ENCODE measurements at places on chromosomes 11 and 22.

DNA sequence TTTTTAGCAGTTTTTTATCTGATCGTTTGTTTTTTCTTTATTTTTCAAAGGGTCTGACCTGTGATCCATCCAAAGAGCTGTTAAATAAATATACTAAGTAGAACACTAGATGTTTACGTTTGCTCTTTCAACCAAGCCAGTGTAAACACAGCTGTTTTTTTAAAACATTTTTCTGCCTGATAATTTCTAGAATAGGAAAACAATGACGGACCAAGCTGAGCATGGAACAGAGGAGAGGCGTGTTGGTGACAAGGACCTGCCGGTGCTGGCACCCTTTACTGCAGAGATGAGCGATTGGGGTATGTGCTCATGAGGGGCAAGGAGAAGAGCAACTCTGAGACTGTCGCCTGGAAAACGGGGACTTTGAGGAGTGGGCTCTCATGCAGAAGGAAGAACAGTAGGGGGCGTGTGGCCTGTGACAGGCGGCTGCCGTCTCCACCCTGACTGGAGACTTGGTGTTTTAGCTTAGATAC lies 28.6 kb upstream of the PANX2 start:
- no peak for DNase-seq

GRCh38 chr11:130448416-130449309 lies at the start of gene ADAMTS15:
Gene ADAMTS15, plus strand, starts transcription at chr11:130448645. Its CDS starts 329 bp downstream, at chr11:130448974.
- DNase-seq = peak; percentile 86

GRCh38 chr11:95652002-95652472 lies 137.5 kb downstream of the FAM76B start:
- DNase-seq = peak; percentile 23

- DNase-seq = peak; percentile 17
Measured at GRCh38 chr11:118148856-118149255, 3.8 kb downstream of the SCN4B start.

DNA sequence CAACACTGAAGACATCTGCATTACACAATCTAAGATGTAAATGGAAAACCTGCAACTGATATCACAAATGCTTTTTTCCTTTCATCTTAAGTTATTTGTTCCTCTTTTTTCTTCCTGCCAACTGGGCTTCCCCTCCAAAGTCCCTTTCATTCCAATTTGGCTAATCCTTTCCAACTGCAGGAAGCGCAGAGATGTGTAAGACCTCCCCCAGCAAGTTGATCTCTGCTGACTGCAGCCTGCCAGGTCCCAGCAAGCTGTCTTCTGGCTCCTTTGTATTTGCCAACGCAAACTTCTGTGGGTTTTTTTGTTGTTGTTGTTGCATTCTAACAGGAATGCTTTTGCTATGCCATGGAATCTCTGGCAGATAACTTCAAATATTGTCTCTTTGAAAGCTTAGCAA lies 38.5 kb upstream of the LRRC4C start:
- DNase-seq = peak; percentile 60

DNA sequence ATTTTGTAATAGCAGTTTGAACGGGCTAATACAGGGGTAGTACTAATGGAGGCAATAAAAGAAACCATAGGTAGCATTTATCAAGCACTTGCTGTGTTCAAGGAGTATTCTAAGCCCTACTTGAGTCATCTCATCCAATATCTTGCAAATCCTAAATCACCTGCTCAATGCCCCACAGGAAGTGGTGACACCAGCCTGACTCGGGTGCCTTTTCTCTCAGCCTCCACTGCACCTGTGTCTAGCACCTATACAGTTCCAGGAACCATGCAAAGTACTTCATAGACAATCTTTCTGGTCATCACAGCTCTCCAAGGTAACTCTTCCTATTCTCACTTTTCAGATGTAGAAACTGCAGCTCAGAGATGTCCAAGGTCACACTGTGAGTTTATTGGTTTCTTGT lies 98.0 kb downstream of the PRR5L start:
- no peak for DNase-seq

DNA sequence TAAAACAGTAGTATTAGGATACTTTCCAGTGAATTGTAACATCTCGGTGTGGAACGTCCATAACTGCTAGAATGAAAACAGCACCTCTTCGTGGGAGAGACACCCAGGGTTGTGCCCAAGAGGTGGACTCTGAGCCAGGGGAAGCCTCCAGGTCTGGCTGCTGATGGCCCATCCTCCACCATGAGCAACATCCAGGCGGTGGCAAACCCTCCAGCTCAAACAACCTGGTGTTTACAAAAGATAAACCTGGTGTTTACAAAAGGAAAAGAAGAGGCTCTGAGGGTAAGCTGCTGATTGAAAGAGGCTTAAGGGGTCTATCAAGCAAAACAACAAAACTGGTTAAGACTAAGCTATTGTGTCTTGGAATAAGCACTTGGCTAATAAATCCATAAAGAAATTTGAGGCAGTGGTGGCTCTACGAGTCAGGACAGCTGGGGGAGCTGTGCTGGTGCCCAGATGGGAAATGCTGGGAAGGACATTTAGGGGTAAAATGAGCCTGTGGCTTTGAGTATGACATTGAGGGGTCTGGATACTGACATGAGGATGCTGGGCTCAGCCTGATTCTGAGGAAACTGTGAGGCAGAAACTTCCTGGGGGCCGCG lies 909.0 kb downstream of the BRD1 start:
- no peak for DNase-seq

GRCh38 chr11:119734788-119735187 lies 5.8 kb upstream of the NECTIN1 start:
- no peak for DNase-seq

DNA sequence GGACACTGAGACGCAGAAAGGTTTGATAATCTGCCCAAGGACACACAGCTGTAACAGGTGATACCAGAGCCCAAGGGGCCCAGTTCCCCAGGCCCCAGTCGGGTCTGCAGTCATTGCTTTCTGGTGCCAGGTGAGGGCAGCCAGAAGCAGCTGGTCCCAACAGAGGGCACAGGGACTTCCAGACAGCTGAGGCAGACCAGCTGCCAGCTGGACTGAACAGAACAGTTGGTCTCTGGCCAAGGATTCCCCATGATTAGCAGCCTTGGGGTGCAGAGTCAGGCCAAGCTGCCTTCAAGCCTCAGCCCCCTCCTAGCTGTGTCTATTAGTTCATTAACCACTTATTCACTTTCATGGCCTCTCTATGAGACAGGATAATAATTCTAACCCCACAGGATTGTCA lies 105.6 kb downstream of the RRAS2 start:
- no peak for DNase-seq

GRCh38 chr11:116909245-116909644 lies 71.8 kb upstream of the APOA1 start:
- DNase-seq = no peak

- peak; percentile 38 for DNase-seq
Measured at GRCh38 chr22:24489011-24489410, 6.1 kb upstream of the UPB1 start.

All from fibroblast of skin of right biceps (primary cell).